ENCODE measurements at places on chromosomes 5 and 9.
A peak's percentile ranks its signal among the peaks of the same experiment; 100 is the strongest.

- no peak for DNase-seq
Observed at GRCh38 chr5:167688341-167689130, 602.9 kb upstream of the WWC1 start.

- DNase-seq = peak; percentile 9
Observed at GRCh38 chr5:18314192-18314778, 680.0 kb downstream of the TAF11L14 start.

DNA sequence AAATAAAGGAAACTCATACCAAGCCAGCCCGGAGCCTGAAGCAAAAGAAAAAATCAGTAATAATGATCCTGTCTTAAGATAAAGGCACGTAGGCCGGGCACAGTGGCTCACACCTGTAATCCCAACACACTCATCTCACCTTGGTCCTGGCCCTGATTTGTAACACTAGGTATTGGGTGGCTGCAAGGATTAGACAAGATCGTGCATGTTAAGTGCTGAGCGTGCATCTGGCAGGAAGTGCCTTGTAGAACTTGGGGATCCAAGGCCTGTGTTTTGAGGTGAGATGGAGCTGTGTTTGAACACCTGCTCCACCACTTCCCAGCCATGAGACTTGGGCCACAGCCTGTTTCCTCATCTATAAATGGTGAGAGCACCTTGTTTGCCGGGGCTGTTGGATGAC, 41.5 kb downstream of the SPRY4 start:
- no peak for DNase-seq

GRCh38 chr5:33067291-33067690, 356.2 kb downstream of the NPR3 start:
- DNase-seq = peak; percentile 34

- no peak for DNase-seq
Observed at GRCh38 chr5:176515396-176515795, 21.8 kb downstream of the RNF44 start.

GRCh38 chr9:88661759-88662158, 126.8 kb downstream of the NXNL2 start:
- peak; percentile 23 for DNase-seq

DNA sequence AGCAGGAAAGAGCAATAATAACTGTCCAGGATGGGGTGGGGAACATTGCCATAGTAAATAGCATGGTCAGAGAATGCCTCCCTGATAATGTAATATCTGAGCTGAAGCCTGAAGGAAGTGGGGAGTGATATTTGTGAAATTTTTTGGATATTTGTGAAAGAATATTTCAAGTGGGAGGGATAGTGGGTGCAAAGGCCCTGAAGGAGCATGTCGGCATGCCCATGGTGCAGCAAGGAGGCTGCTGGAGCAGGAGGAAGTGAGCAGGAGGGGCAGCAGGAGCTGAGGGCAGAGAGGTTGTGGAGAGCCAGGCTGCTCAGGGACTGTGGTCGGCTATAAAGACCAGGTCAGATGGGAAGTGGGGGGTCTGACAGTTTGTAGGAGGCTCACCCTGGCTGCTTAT, 21.1 kb upstream of the PDE8B start:
- DNase-seq = no peak

DNA sequence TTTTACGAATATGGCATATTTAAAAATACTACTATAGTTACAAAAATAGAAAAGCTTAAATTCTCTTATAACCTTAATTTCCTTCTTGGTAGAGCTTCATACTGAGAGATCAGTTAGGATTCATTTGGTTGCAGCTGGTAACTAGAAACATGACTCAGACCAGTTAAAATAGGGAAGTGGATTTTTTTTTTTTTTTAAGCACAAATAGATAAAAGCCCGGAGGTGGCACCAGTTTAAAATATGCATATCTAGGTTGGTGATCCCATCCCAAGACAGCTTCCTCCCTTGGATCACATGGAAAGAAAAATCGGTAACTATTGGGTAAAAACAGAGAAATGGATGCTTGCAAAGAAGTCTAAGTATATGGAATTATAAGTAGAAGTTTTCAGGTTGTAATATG, 1634.3 kb downstream of the MAT2B start:
- no peak for DNase-seq

- DNase-seq = peak; percentile 81
Observed at GRCh38 chr5:72107131-72107900, at the start of gene MAP1B. Gene MAP1B (plus strand): TSS chr5:72107475. CDS start chr5:72107532, 57 bp downstream.

DNA sequence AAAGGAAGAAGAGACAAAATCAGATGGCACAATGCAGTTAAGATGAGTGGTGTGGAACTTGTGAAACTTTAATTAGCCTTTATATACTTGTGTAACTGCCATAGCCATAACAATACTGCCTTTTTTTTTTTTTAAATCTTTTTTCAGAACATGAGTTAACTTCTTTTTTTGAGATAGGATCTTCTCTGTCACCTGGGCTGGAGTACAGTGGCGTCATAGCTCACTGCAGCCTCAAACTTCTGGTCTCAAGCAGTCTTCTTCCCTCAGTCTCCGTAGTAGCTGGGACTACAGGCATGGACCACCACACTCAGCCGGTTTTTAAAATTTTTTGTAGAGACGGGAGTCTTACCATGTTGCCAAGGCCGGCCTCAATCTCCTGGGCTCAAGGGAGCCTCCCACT, 37.2 kb downstream of the GPBP1 start:
- DNase-seq = no peak

GRCh38 chr5:107772418-107773310, 101.9 kb upstream of the EFNA5 start:
- no peak for DNase-seq

DNA sequence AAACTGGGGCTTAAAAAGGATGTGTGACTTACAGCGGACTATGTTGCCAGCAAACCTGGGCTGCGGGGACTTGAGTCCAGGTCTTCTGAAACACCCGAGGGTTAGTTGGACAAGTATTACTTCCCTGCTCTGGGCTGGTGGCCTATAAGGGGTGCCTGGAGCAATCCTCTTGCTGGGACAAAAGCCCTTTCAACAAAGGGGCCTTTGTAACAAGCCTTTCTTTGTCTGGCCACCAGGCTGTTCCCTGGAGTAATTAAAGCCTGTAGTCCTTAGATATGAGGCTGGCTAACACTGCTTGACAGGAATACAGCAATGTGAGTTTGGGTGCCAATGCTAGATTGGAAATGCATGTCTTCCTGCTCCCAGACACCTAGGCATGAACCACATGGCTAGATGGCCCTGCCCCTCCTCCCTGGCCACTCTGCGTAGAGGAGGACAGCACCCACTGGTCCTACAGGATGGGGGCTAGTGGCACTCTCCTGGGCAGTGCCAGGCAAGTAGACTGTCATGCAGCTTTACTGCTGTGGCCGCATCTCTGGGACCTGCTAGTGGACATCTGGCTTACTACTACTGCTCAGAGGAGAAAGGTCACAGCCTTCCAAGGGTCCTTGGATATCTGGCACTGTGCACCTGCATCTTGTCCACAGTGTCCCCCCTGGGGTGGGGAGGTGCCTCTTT, 343.1 kb downstream of the ZSWIM6 start:
- no peak for DNase-seq
